AG08395 (cell line): ENCODE measurements at places on chromosomes 3 and 15.

- no peak for DNase-seq
Observed at GRCh38 chr3:50150863-50151686, 4.0 kb upstream of the SEMA3F start.

DNA sequence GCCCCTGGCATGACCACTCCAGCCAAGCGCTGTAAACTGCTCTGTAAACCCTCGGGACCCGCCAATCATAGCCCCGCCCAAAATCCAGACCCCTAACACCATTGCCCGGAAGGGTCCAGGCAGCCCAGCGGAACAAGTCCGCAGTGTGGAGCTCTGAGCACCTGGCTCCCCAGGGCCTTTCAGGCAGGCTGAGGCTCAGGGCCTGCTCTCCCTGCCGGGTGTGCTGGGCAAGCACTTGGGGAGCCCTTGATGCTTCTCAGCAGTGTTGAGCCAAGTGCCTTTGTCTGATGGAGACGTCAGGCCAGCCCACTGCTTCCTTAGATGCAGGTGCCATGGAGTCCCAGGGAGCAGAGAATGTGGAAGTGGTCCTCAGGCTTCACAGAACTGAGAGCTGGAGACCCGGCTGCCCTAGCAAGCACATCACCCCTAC lies 106.2 kb downstream of the TLE3 start:
- DNase-seq = no peak

- no peak for DNase-seq
Observed at GRCh38 chr3:64892671-64893309, 205.0 kb upstream of the ADAMTS9 start.

DNA sequence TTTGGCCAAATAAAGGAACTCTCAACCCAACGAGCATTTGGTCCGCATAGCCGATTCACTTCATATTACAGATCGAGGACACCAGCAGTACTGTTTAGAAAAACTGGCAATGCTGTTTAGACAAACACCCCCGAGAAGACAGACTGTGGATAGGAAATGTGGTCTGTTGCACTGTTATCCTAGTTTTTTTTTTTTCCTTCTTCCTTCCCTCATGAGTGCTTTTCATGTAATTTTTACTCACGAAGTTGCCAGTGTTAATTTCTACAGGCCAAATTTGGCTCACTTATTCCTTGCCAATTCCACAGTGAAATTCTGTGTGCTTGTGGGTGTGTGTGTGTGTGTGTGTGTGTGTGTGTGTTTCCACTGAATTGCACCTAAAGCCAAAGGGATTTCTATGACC lies 165.7 kb downstream of the FOXP1 start:
- no peak for DNase-seq

DNA sequence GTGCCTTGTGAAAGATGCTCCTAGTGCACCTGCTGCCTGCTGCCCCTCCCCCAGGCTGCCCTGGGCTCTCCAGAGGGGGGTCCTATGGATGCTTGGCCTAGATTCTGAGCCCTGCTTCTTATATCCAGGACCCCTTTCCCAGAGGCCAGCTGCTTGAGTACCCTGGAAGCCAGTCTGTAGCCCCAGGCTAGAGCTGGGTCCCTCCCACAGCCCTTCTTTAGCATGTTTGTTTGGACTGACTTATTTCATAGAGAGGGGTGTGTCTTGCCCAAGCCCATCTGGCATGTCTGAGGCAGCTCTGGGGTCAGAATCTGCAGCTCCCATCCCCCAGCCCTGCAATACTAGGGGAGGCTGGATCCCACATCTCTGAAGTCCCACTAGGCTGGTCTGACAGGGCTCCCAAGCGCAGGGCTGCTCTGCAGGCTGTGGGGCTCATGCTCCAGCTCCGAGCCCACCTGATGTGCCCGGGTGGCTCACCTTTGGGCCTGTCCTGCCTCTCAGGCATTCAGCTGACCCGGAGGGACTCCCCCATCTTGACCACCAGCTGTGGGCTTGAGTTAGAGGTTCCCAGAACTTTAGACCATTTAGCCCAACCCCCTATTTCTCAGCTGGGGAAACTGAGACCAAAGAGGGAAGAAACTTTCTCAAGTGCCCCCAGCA lies 3.1 kb downstream of the CHRNB4 start:
- DNase-seq = no peak

DNA sequence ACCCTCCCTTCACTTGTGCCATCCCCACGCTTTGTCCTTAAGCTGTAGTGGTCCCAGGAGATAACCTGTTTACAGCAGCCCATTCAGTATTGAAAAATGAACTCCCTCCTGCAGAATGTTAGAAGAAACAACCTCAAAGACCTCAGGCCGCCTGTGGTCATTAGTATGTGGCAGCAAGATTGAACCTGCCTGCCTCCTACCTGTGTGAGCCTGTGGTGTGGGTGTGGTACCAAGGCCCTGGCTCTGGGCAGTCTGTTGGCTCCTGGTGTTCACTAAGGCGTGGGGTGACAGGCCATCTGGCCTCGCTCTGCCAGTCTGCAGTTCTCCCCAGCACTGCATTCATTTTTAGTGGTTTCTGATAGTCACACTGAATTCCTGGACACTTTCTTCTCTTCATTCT lies 21.0 kb downstream of the LSM3 start:
- DNase-seq = no peak

- DNase-seq = no peak
Observed at GRCh38 chr15:62456011-62456920, 291.2 kb upstream of the C2CD4B start.

DNA sequence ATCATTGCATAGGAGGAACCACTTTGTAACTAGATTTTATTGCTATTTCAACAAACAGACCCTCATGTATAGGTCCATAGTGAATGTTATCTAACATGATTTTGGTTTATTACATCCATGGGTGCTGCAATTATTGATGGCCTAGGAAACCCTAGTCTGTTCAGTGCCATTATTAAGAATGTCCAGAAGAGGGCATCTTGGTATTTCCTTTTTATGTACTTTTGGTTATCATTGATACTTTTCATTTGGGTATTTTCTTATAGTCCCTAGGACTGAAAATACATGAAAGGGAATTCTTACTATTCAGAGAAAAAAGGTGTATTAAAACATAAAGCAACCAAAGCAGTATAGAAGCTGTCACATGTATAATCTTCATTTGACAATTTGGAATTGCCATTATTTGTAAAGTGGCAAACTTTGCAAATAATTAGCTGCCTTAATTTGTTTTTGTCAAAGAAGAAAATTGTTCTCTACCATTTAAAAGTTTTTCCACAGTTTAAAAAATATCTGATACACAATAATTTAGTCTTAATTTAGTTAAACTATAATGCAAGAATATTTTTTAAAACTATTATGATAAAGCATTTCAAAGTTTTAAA lies 48.7 kb downstream of the CNOT10 start:
- DNase-seq = peak; percentile 41

DNA sequence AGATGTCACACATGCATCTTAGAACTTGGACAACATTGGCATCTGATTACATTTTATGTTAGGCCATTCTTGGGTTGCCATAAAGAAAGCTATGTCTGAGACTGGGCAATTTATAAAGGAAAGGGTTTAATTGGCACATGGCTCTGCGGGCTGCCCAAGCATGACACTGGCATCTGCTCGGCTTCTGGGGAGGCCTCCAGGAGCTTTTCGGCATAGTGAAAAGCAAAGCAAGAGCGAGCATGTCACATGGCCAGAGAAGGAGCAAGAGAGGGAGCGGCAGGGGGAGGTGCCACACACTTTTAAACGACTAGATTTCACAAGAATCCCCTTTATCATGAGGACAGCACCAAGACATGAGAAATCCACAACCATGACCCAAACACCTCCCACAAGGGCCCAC lies 11.3 kb downstream of the RYR3 start:
- no peak for DNase-seq

DNA sequence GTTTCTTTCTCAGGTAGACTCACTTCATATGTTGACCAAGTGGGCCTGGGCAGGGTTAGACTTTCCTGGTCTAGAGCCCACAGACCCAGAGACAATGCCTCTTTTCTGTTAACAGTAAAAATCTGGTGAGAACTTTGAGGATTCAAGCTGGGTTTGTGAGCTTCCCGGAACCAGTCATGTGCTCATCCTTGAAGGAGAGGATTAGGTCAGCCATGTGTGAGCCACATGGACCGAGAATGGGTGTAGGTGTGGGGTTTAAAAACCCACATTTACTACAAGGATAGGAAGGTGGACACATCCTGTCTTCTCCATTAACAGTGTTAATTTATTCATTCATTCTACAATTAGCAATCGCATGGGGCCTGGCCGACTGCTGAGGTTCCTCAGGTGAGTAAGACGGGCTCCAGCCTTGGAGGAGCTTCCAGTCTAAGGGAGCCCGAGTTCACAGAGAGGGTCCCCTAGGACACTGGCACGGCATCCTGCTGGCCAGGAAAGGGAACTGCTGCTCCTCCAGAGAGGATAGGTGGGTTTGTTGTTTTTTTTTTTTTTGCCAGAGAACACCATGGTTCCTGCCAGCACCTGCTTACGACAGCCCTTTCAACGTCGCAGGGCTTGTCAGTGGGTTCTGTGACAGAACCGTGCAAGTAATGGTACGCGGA lies 69.0 kb downstream of the SQOR start:
- no peak for DNase-seq
